Caco-2 (cell line): ENCODE measurements at places on chromosomes 11 and 22. TPM values are rescaled to one million over a fixed set of nuclear protein-coding genes. Genes with fewer than 3 reads are reported as not detected.

- no peak for DNase-seq
These were observed 348.4 kb upstream of the NARS2 start for GRCh38 chr11:78922859-78923625.

The ATG2A gene
- total RNA-seq: 27.9 and 31.1 TPM in 2 replicates

- DNase-seq: no peak
These were observed 131.7 kb downstream of the CEP164 start for GRCh38 chr11:117459123-117459978.

GRCh38 chr11:20688761-20689160 lies 19.4 kb downstream of the NELL1 start:
- DNase-seq: no peak

The OR4A15 gene
- not detected in 2 replicates for total RNA-seq

The PIK3IP1 gene
- 0.68 and 0.72 TPM in 2 replicates for total RNA-seq

DNA sequence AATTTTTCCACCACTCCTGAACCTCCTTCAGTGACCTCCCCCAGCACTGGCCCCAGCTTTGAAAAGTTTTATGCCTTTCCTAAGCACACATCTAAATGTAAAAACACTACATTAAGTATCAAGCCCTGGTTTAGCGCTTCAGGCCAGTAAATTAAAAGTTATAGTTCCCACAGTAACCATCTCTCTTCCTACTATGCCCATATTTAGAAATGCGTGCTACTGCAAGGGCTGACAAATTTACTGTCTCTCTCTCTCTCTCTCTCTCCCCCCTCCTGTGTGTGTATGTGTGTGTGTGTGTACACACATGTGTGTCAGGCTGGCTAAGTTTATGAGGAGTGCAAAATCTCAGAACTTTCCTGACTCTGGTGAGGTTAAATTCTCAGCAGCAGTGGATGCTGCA lies 231.4 kb downstream of the LARGE1 start:
- DNase-seq: no peak

DNA sequence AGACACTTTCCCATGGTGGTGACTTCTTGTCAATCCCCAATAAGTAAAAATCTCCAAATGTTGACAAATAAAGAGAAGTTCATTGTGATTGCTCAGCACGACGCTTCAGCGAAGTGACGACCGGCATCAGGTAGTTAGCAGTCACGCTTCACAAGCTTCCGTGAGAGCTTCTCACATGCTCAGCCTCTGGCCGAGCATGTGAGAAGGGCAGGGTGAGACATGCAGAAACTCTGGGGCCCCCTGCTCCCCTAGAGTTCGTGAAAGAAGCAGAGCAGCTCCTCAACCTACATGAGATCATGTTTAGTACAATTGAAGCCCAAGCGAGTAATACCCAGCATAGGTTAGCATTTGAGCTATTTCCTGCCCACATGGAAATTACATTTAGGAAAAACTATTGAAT lies 4.4 kb upstream of the C11orf16 start:
- no peak for DNase-seq

- DNase-seq: no peak
These were observed 7.4 kb downstream of the PRR33 start for GRCh38 chr11:1884303-1884700.

GRCh38 chr11:60485987-60486386 lies 6.6 kb upstream of the MS4A12 start:
- DNase-seq: peak; percentile 72

The AAMDC gene
- total RNA-seq: 87.7 and 89.7 TPM in 2 replicates

DNA sequence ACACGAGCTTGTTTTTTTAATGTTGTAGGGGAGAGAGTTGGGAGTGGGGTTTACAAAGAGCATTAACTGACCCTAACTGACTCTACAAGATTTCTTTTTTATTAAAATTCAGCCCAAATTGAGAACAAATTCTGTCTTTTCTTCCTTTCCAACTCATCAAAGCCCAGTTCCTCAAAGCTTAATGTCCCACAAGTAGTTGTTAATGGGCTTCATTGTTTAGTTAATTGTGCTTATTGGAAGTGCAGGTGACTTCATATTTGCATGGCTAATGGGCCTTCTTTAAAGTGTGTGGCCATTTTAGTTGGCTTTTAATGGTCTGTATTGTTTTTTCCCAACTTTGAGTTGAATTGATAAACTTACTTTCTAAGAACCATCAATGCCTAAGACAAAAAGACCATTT lies 39.8 kb downstream of the MPPED2 start:
- DNase-seq: no peak

DNA sequence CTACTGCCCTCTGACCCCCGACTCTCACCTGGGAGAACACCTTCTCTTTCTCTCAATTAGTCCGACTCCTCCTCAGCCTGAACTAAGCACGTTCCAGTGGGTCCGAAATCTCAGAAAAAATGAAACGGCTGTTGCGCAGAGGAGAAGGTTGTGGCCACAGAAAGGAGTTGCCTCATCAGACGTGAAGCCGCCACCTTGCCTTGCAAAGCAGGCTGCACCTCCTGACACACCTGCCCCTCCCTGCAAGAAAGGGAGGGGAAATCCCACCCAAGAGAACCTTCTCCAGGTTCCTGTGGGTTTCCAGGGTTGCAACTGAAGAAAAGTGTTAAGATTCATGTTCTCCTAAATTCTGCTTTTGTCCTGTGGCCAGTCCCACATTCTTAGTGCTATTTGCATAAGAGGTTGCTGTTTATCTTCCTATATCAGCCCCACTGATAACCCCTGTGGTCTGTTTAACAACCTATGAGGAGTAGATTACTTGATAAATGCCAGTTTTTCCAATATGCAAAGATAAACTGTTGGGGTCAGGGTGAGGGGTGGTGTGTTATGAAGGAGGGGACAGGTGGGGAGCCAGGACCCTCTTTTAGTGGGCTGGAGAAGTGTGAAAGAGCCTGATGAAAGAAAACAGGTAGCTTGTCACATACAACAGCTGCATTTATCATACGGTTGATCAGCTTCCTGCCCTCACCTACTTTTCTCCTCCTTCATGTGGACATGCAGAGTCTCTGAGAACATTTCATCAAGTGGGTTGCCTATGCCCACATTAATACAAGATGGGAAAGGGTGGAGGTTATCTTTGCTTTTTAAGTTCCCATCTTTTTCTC lies 18.2 kb downstream of the ZBTB16 start:
- peak; percentile 77 for DNase-seq

DNA sequence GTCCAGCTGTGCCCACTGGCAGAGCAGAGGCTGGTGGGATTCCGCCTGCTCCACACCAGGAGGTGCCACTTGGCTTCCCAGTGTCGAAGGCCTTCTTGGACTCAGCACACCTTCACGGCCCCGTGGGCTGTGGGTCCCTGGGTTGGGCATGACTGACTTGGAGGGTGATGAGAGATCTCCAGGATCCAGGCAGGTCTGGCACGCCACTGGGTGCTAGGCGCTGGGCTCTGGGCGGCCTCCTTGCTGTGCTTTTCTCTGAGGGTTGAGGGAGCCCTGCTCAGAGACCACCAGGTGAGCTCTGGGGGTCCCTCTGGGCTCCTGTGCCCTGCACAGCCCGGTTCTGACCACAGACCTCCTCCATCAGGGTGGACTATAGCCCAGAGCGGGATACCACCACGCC lies 12.3 kb downstream of the LRP5 start:
- DNase-seq: no peak

The KIAA1671 gene
- 28.6 and 34.7 TPM in 2 replicates for total RNA-seq

GRCh38 chr11:62883673-62884072 lies 3.0 kb downstream of the SLC3A2 start:
- DNase-seq: no peak

GRCh38 chr11:120834686-120835210 lies 189.2 kb upstream of the TBCEL start:
- no peak for DNase-seq

The SPON1 gene
- total RNA-seq: 41.4 and 46.9 TPM in 2 replicates

The CLDN5 gene
- total RNA-seq: not detected in 2 replicates

DNA sequence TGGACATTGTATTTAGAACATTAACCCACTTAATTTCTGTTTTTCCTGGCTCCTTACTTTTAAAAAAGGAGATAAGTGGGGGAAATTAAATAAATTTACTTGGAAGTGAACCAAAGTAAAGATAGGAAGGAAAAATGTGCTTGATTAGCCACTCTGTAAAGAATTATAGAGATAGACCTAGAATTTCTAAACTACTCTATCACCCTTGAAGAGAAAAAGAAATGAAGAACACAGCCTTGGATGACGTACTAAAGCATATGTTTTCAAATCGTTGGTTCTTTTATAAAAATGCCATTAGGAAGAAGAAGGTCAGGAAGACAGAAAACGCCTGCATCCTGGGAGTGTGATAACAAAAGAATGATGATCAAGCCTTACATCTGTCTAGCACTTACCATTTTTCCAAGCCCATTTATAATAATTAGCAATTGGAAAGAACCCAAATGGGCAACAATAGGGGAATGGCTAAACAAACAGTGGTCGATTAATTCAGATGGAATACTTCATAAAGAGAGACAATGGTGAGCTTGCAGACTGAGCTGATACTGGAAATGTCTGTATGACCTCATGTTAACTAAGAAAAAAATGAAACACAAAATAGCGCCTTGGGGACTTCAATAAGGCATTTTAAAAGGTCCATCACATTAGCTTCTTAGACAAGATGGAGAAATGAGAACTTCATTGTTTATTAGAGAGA lies 81.0 kb upstream of the LRRC55 start:
- no peak for DNase-seq

The ANO9 gene
- total RNA-seq: 85.5 and 92.6 TPM in 2 replicates

GRCh38 chr22:39808081-39808480 lies 85.5 kb downstream of the ENTHD1 start:
- DNase-seq: no peak

- peak; percentile 77 for DNase-seq
These were observed 54.1 kb downstream of the WNT11 start for GRCh38 chr11:76152086-76152681.

DNA sequence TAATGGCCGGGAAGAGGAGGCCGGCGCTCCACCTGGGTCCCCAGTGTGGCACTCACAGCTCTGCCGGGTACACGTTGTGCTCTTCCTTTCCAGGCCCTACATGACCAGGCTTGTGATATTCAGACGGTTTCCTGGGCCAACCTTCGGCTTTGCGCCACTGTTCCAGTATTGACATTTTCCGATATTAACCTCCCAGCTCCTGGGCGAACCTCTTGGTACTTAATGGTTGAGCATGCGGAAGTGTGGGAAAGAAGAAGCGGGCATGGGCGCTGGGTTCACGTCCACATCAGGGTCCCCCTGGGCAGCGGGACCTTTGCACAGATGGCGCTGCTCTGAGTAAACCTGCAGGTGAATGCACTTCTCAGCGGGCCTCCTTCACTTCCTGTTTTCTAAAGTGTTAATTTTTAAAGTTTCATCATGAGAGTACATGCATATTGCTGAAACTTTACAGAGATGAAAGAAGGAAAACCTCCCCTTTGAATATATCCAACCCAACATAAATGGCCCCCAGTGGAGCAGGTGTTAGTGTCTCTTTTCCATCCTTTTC lies 286.7 kb downstream of the TBC1D22A start:
- no peak for DNase-seq

DNA sequence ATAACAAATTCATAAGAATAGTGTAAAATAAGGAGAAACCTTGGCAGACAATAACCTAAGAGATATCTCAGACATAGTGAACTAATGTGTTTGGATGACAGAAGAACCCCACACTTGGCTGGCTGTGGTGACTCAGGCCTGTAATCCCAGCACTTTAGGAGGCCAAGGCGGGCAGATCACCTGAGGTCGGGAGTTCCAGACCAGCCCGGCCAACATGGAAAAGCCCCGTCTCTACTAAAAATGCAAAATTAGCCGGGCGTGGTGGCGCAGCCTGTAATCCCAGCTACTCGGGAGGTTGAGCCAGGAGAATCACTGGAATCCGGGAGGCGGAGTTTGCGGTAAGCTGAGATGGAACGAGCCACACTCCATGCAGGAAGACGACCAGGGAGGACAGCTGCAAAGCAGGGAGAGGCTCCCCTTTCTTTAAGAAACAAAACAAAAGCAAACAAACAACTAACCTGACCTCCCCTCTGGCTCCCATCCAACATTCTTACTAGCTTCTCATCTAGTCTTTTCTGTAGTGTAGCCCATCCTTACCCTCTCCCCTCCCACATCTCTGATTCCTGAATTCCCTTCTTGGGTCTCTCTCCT lies 84.2 kb downstream of the ZNF280B start:
- DNase-seq: no peak

DNA sequence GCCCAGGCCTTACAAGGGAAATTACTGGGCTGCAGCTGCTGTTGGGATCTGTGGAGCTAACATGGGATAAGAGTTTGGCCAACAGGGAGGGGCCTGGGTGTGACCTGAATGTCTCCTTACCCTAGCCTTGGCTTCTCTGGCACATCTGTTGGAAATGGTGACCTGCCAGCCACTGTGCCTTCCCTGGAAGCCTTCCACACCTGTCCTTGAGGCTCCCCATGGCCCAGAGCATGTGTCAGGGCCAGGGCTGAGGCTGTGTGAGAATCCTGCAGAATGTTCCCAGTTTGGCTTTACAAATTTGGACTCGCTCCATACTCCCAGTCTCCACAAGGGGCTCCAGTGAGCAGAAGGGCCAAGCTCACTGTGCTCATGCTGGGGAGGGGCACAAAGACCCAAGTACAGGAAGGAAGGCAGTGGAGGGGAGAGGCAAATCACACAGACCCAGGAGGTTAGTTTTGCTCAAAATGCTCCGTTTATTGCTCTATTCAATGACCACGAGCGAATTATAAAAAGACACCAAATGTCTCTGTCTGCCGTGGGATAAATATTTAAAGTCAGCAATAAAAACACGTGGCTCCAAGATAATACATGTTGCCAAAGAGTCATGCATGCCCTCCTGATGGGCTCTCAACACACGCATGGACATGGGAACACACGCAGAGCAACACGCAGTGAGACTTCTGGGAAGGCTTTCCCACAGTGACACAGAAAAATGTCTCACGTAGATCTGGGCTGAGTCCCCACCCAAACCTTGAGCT lies 1.7 kb upstream of the IGSF22 start:
- peak; percentile 70 for DNase-seq
